Calu3 (cell line): ENCODE measurements at places on chromosomes 1 and 21.

DNA sequence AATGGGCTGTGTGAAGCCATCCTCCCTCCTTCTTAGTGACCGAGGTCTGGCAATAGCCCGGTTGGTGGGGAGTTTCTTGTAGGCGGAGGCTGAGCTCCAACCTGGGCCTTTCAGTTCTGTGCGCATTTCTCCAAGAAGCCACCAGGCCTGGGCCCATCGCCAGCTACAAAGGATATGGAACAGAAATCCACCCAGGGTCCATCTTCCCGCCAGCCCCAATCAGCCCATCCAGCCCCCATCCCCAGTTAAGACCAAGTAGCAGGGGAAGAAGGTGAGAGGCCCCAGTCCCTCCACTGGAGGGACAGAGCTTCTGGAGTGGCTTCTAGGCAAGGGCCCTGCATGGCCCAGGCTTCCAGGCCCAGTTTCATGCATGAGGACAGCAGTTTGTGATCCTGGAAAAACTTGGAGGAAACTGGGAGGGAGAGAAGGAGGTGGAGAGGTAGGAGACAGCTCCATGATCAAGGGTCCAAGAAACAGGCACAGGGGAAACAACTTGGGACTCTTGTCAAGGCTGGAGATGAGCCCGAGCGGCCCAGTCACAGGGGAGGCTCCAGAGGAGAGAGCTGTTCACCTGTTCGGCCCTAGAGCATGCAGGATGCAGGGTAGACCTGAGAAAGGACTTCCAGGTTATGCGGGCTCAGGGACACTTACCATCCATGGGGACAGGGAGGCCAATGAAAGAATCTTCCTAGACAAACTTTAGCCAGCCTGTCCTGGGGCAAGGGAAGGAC lies 261.2 kb downstream of the PTPRU start:
- no peak for DNase-seq

DNA sequence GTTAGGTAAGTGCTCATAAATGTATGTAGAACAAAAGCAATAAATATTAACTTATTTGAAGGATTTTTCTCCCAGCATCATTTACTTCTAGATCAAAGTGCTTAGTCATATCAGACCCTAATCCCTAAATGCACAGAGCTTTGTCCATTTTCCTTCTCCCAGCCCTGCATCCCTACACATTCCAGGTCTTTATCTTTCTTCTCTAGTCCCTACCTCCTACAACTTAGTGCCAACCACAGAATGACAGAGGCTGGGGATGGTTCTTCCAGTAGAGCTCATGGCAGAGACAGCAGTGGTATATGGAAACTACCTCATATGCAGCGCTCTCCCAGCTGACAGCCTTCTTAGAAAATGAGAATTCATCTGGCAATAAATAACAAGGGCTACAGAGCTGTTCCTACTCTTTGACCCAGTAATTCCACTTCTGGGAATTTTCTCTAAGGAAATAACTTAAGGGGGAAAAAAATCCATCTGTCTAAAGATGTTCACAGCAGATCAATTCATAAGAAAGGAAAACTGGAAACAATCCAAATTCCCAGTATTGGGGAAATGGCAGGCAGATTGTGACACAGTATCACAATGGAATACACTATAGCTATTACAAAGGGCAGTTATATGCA lies 62.9 kb upstream of the ROR1 start:
- DNase-seq: no peak

DNA sequence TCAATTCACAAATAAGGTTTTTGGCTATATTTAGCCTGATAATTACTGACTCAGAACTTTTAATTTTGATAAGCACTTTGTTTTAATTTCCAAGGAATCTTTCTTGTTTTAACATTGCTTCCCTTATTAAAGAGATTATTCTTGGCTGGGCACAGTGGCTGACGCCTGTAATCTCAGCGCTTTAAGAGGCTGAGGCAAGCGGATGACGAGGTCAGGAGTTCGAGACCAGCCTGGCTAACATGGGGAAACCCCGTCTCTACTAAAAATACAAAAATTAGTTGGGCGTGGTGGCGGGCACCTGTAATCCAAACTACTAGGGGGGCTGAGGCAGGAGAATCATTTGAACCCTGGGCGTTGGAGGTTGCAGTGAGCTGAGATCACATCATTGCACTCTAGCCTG lies 13.8 kb downstream of the ALG14 start:
- no peak for DNase-seq

GRCh38 chr1:33344896-33345560 lies 24.1 kb upstream of the A3GALT2 start:
- no peak for DNase-seq

DNA sequence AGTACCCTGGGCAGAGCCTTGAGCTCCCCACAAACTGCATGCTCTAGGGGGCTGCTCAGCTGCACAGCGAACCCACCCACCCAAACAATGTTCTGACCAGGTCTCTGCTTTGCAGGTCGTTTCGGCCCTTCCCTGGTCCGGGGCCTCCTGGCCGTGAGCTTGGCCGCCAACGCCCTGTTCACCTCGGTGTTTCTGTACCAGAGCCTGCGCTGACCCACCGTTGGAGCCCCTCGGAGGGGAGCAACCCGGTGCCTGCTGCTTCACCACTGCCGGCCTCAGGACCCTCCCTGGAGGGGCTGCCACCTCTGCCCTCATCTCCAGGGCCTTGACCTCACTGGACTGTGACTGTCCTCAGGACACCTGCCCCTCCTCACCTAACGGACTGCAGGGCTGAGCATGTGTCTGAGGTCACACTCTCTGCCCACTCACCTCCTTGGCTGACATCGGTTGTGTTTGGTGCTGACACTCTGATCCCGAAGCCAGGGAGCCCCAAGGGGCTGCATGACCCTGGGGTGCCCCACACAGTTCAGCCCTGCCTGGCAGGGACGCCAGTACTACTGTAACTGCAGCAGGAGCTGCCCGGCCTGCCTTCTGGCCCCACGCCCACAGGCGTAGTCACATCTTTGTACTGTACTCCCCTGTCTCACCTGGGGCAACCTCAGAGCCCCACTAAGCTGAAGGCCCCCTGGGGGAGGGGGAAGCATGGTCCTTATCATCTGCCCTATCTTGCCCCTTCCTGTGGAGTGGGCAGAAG lies 24.3 kb downstream of the TMEM201 start:
- DNase-seq: no peak

DNA sequence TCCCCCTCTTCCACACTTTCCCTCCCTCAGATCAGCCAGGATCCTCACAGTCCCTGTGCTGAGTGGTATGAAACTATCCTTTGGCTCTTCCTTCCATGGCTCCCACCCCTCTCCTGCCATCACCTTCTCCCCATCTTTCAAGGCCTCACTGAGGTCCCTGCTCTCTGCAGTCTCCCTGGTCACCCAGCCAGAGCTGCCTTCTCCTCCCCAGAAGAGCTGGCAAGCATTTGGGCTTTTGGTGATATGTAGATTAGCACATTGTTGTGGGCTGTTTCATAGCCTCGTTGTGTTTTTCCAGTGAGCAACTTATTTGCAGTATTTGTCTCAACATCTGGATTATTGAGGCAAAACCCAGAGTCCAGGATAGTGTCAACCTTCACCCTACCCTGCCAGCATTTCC lies 2.2 kb downstream of the CSF1 start:
- no peak for DNase-seq

- no peak for DNase-seq
These were observed 272.9 kb downstream of the RWDD3 start for GRCh38 chr1:95506736-95507414.

GRCh38 chr1:229102741-229103391 lies 168.0 kb upstream of the RAB4A start:
- DNase-seq: no peak

GRCh38 chr1:108848806-108849205 lies 8.1 kb downstream of the AKNAD1 start:
- no peak for DNase-seq

GRCh38 chr21:21673959-21674358 lies 675.8 kb downstream of the NCAM2 start:
- no peak for DNase-seq

GRCh38 chr1:156497743-156498431 lies 2.7 kb downstream of the MEF2D start:
- no peak for DNase-seq

DNA sequence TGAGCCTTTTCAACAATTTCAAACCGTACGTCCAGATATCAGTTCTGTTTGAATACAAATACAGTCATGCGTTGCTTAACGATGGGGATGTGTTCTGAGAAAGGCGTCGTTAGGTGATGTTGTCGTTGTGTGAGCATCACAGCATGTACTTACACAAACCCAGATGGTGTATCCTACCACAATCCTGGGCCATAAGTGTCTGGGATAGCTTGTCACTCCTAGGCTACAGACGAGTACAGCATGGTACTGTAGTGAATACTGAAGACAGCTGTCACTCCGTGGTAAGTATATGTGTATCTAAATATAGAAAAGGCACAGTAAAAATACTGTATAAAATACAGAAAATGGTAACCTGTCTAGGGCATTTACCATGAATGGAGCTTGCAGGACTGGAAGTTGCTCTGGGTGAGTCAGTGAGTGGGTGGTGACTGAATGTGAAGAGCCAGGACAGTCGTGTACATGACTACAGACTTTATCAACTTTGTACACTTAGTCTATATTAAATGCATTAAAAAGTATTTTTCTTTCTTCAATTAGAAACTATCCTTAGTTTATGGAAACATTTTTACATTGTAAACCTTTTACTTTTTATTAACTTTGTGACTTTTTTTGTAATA lies 10.5 kb upstream of the OR2W3 start:
- DNase-seq: no peak

- DNase-seq: no peak
These were observed 9.5 kb upstream of the TAS1R2 start for GRCh38 chr1:18868801-18869424.

DNA sequence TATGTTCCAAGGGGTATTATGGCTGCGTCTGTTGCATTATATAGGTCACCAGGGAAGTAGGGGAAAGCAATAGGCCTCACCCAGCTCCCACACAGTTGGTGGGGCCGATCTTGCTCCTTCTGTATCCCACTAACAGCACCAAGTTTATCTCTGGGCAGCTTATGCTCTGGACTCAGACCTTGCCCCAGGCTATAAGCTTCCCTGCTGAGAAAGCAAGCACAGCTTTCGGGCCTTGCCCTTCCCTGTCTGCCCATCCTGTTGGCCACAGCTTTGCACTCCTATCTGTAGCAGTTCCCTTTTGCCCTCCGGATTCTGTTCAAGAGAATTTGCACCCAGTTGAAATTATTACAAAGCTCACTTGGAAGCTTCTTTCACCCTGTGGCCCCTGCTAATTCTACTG lies 12.9 kb downstream of the KCNE1 start:
- no peak for DNase-seq

- DNase-seq: no peak
These were observed 6.1 kb downstream of the AADACL4 start for GRCh38 chr1:12649971-12650421.

DNA sequence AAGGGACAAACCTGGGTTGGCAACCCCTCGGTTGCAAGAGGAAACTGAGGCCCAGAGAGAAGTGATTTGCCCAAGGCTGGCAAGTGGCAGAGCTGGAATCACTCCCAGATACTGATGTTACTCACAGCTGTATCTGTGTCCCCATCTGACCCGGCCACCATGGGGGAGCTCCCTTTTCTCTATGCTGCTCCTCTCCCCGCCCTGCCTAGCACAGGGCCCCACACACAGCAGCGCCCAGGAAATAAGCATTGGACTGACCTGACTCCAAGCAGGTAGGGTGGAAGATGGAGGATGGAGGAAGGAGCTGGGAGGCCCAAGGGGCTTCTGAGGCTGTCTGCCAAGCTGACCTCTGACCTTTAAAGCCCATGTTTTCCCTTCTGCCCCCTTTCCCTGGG lies 3.0 kb upstream of the FBLIM1 start:
- no peak for DNase-seq

DNA sequence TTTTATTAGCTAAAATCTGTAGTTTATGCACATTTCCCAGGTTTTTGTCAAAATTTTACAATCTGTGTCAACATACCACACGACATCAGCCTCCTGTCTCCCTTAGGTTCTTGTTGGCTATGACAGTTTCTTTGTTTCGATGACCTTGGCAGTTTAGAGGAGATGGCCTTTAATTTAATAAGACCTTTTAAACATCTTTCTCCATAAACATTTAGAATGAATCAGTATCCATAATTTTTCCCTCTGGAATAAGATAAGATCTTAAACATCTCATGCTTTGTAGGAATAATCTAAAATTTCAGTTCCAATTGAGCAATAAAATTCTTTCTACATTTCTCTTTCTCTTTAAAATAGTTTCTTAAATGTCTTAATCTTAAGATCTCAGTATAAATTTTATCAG lies 28.7 kb upstream of the DYRK1A start:
- DNase-seq: no peak

GRCh38 chr1:39501666-39502065 lies 10.2 kb downstream of the BMP8A start:
- DNase-seq: no peak

- DNase-seq: peak; percentile 21
These were observed 13.2 kb upstream of the BCAR3 start for GRCh38 chr1:93694819-93695218.

DNA sequence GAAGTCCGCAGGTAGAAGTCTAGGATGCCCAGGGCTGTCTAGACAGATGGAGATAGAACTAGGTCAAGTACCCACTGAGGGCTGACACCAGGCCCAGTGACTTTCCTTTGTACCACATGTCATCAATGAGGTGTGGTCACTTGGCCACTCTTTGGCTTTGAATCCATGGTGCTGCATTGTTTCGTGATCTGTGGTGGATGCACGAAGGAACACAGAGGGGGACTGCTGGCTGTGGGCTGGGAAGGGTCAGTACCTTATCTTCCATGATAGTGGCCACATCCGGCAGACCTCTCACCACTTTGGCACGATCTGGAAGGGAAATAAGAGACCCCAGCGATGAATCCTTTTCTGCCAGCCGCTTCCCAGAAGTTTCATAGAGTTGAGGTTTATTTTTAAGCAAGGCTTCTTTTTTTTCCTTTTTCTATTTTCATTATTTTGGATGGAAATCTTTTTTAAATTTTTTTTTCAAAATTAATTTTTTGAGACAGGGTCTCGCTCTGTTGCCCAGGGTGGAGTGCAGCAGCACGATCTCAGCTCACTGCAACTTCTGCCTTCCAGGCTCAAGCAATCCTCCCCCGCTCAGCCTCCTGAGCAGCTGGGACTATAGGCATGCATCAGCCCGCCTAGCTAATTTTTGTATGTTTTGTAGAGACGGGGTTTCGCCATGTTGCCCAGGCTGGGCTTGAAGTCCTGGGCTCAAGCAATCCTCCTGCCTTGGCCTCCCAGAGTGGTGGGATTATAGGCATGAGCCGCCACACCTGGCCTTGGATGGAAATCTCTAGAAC lies 53.1 kb downstream of the MYOM3 start:
- no peak for DNase-seq

- no peak for DNase-seq
These were observed 218.5 kb downstream of the PBX1 start for GRCh38 chr1:164777518-164777917.

GRCh38 chr1:203239526-203240305 lies 10.2 kb upstream of the CHIT1 start:
- no peak for DNase-seq

- no peak for DNase-seq
These were observed 89.1 kb downstream of the SSBP3 start for GRCh38 chr1:54317084-54317483.

DNA sequence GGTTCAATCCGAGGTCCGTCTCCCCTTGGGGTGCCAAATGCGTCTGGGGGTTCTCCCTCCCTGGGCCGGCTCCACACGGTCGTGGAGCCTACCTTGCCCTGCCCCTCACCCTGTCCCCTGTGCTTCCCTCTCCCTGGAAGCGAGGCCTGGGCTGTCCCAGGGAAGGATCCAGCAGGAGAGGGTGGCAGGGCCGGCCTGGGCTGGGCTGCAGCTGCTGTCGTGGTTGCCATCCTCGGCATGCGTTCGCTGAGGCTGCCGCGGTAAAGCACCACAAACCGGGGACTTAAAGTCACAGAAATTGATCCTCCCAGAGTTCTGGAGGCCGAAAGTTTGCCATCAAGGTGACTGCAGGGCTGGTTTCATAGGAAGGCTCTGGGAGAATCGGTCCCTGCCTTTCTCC lies 123.0 kb upstream of the TMPRSS2 start:
- DNase-seq: no peak
